ENCODE measurements at places on chromosomes 12 and 14.

- no peak for DNase-seq
These were observed 6.8 kb downstream of the TMCC3 start for GRCh38 chr12:94643606-94644005.

- DNase-seq, result no peak
These were observed 132.9 kb downstream of the CEP83 start for GRCh38 chr12:94326727-94327126.

GRCh38 chr14:71491931-71492330 lies 440.3 kb upstream of the RGS6 start:
- DNase-seq, result no peak

DNA sequence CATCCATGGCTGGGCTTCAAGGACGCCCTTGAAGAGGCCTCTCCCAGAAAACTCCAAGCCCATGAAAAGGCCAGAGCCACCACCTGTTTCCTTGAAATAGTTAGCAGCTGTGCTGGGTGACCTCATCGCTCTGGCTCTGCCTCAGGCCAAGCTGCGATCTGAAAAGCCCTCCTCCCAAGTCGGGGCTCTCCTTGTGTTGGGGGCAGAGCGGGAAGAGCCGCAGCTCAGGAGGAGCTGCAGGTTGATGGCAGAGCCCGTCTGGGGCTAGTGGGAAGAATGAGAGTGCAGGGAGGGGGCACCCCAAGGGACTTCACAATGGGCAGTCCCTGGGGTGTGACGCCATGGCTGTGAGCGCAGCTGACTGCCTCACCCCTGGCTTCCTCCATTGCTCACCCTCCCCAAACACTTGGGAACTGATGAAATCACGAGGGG lies 50.0 kb upstream of the STON2 start:
- DNase-seq, result no peak

DNA sequence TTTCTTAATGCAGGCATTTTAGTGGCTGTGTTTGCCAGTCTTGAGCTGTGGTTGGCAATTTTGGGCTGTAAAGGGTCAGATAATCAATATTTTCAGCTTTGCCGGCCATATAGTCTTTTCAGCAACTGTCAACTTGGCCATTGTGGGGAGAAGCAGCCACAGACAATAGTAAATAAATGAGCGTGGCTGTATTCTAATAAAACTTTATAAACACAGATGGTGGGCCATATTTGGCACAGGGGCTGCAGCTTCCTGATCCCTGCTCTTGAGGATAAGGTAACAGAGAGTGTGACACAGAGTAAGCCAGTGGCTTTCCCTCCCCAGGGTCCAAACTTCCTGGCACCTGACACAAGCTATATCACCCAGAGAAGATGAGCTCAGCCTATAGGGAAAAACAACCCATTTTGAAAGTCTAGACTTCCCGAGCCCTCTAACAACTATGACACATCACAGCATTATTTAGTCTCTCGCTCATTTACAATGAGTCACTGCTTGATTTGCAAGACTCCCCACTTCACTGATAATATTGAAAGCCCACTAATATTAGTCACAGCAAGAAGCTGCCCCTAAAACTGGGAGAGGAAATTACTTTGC lies 163.1 kb upstream of the TMPO start:
- no peak for DNase-seq

- no peak for DNase-seq
These were observed 17.4 kb downstream of the FZD10 start for GRCh38 chr12:130179621-130180020.

GRCh38 chr12:70936203-70936813 lies 15.8 kb upstream of the PTPRR start:
- DNase-seq, result no peak

- DNase-seq, result no peak
These were observed 30.2 kb downstream of the CLMN start for GRCh38 chr14:95289323-95290010.

DNA sequence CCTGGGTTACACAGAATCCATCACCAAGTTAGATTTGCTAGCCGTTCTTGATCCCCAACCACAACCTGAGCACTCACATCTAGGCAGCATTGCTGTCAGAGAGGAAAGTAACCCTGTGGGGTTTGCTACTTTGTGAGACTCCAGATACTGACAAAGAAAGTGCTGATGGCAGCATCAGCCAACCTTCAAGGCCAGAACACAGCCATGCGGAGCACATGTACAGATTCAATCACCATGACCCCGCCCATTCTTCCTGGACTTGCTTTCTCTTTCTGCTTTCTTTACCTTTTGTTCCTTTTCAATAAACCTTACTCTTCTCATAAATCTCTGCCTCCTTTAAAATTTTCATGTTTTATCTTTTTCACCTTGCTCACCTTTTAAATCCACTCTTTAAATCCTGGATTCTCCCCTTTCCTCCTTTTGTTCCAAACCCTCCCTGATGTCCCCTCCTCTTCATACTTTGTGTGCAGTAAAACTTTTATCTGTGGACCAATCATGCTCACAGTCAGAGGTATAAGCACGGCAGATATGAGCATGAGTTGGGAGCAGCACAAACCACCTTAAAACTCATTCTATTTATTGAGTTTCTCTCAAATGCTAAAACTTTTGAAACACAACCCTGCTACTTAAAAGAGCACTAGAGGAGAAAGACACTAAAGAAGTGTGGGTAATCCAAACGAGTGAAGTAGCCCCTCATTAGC lies 21.9 kb upstream of the CERS5 start:
- DNase-seq, result no peak

DNA sequence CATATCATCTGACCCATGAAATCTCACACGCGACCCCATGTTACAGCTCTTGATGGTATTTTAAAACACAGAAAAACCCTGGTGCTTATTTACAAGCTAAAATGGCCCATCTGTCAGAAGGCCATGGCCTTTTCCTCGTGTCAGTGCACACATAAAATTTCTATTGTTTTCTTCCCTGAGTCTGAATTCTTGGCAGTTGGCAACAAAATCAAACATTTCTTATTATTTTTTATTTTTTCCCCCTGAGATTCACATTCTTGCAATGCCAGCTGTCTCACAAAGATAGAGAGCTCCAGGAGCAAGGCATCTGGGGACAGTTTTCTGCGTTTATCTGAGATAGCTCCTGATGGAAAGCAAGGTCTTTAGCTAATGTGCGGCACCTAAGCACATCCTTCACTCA lies 818.1 kb upstream of the TMEM132C start:
- DNase-seq, result no peak

DNA sequence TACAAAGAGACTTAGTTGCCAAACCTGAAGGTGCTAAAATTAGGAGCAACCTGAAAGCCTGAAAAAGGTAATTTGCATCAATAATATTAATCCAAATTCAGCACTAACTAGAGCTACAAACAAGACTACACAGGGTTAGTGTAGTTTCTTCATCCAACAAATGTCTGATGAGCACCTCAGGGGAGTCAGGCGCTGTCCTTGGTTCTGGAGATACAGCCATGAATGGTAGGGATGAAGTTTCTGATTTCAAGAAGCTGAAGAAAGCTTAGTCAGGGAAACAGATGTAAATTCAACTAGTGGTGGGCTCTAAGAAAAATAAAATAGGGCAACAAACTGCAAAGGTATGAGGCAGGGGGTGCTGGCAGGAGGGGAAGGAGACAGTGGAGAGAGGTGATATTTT lies 266.3 kb downstream of the GLT1D1 start:
- no peak for DNase-seq

DNA sequence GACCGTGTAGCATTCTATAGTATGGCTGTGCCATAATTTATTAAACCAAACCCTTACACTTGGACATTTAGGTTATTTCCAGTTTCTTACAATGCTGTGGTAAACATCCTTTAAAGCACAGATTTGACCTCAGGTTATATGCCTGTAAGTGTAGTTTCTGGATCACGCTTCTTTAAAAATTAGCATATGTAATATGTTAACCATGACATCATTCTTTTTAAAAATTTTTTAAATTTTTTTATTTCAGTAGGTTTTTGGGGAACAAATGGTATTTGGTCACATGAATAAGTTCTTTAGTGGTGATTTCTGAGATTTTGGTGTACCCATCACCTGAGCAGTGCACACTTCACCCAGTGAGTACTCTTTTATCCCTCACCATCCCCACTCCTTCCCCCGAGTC lies 18.3 kb downstream of the SAMD4A start:
- DNase-seq, result no peak

DNA sequence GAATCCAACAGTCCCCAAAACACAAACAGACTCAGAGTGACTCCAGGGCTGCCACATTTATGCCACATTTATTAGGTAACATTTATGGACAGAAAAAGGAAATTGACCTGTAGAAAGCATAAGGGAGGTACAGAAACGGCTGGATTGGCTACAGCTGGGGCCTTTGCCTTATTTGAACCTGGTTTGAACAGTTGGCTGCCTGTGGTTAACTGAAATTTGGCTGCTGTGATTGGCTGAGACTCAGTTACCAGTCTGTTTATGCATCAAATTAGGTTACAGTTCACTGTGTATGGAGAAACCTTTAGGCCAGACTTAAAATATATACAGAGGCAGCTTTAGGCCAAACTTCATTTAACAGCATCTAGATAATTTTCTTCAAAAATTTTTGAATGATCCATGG lies 27.8 kb upstream of the PCNX1 start:
- no peak for DNase-seq

- DNase-seq, result no peak
These were observed 113.5 kb downstream of the TMTC2 start for GRCh38 chr12:82800185-82800584.

DNA sequence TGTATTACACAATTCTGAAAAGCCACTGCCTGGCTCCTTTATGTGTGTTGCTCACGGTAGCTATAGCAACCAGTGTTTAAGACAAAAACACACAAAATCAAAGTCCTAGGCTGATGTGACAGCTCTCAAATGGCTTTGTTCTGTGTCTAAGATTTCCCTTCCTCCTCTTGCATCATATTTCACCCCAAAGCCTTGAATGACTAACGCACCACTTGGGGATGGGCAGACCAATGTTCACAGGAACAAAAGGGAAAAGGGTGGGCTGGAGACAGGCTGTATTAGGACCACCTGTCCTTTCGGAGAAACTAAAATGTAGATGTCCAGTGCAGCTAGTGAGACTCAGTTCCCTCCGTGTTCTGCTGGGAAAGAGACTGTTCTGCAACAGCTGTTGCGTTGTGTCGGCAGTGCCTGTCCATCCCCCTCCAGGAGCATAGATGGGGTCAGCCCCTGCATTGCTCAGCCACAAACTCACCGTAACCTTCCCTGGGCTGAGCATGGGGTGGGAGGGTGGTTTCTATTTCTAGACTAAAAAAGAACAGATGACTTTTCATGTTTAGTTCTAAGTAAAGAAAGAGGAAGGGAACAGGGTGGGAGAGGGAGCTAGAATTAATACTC lies 26.8 kb upstream of the DAAM1 start:
- no peak for DNase-seq

- no peak for DNase-seq
These were observed 20.4 kb downstream of the VWF start for GRCh38 chr12:6104027-6104426.

DNA sequence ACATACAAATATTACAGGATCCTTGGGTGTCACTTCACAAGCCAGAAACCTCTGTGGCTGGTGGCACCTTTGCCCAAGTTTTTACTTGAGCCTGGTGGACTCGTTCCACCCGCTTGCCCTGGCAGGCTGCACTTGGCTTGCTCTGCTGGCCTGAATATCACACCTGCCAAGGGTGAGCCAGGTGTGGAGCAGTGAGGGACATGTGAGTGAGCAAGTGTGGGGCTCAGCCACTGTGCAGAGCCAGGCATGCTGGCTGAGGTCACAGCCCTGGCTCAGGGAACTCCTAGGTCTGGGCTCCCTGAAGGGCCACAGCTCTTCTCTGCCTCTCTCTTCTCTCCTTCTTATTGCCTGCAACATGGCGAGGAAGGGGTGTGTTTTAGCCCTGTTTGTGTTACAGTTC lies 82.0 kb downstream of the SLC16A7 start:
- no peak for DNase-seq

DNA sequence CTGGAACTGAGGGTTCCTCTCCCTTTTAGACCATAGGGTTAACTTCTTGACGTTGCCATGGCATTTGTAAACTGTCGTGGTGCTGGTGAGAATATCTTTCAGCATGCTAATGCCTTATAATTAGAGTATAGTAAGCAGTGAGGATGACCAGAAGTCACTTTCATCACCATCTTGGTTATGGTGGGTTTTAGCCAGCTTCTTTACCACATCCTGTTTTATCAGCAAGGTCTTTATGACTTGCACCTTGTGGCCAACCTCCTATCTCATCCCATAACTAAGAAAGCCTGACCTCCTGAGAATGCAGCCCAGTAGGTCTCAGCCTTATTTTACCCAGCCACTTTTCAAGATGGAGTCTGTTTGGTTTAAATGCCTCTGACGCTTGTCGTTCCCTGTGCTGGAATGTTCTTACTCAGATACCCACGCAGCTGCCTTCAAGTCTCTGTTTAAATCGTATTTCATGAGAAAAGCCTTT lies 44.2 kb downstream of the BBS10 start:
- DNase-seq, result no peak

DNA sequence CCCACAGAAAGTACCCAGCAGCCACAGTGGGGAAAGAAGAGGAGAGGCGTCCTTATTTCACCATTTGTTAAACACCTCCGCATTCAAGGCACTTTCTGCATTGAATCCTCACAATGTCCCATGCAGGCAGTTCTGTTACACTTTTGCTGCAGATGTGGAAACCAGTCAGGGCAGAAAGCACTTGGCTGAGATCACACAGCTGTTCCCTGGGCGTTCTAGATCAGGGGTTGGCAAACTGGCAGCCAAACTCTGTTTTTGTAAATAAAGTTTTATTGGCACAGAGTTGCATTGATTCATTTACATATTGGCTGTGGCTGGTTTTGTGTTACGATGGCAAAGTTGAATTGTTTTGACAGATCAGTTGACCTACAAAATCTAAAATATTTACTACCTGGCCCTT lies 20.1 kb downstream of the FOXN4 start:
- no peak for DNase-seq

GRCh38 chr12:51528852-51529650 lies 62.0 kb upstream of the SCN8A start:
- no peak for DNase-seq

DNA sequence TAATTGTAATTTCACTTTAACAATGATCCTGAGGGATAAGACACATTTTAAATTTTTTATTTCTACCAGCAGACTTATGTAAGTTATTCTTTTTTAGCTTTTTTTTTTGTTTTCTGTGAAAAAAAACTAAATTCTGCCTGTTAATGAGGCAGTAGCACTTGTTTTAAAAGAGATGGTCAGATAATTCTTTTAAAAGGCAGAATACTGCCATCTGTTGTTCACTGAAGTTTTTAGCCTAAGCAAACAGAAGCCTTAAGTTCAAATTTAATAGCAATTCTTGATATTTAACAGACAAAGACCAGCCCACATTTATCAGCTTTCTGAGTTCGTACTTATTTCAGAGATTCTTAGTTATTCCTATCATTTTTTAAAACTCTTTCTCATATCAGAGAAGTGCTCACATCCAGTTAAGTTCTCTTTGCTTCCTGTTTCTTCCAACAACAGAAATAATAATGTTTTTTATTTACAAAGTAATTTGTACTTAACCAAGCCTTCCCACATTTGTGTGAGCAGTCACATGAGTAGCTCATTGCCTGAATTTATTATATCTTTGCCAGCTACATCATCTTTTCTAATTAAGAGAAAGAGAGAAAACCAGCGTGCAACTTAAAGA lies 93.4 kb upstream of the SLCO1C1 start:
- DNase-seq, result no peak

DNA sequence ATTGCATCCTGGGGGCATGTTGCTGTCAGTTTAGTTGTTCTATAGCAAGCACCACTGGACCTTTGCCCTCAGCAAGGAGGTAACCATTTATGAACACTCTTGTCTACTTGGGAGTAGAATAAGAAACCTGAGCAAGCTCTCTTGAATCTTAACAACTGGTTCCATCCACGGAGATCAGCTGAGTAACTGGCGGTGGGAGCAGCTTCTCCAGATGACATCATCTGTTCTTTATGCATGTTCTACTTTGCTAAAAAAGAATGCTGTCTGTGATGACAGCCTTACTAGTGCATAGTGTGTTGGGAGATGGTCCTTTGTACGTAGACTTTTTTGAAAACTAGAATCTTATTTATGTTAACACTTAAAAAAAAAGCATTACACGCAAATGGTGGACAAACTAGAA lies 17.7 kb downstream of the SLC4A8 start:
- no peak for DNase-seq
